Activated CD8-positive, alpha-beta T cell treated with anti-CD3 and anti-CD28 coated beads, Interleukin-2, amount 10 ng/mL, durations not matched to agents 7 days and 5 days (primary cell): ENCODE measurements at places on chromosomes 4 and X. TPM values are rescaled to one million over a fixed set of nuclear protein-coding genes. Genes with fewer than 3 reads are reported as not detected.
A peak's percentile ranks its signal among the peaks of the same experiment; 100 is the strongest.

DNA sequence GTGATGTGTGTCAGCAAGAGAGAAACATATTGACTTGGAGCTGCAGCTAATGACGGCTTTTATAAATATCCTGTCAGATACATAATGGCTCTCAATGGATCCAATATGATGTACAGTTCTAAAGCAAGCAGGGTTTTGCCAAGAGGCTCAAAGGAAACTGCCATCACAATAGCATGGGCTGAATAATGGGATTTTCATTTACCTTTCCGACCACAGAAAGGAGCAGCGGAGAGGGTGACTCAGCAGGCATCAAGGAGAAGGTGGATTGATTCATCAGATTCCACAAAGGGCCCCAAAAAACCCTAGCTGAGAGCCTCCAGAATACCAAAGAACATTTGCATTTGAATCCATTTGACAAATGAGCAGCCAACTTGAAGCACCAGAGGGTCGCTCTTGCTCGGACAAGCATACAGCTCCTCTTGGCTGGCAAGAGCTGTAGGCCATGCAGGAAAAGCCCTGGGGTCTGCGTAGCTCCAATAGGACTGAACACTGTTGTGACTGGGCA, 355.7 kb upstream of the NOCT start:
- no peak overlapping the region for H3K4me3 ChIP-seq
- no peaks in the 10 kb centered on the region for H3K36me3 ChIP-seq
- no peak for DNase-seq
- H3K27me3 ChIP-seq: peaks cover 6% of the 10 kb centered on the region
- H3K4me1 ChIP-seq: no peaks in the 10 kb centered on the region

GRCh38 chr4:134470544-134470943, 269.0 kb upstream of the PABPC4L start:
- no peaks in the 10 kb centered on the region for H3K36me3 ChIP-seq
- no peak overlapping the region for H3K27ac ChIP-seq
- H3K4me3 ChIP-seq: no peak overlapping the region
- DNase-seq: no peak

Gene CT45A3
- not detected for total RNA-seq

DNA sequence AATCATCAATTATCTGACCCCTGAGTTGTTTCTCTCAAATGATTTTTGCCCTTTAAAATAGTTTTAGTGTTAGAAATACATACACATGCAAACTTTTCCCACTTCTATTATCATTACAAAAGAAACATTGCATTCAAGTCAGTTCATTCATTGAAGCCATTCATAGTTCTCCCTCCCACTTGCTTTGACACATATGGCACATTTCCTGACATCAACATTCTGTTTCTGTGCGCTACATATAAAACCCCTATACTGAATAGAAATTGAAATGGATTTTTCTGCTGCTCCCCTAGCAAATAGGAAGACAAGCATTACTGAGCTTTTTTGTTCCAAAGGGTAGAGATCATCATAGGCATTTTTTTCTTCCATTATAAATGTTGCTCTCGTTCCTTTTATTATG, 497.9 kb upstream of the PCDH10 start:
- H3K4me3 ChIP-seq: no peak overlapping the region
- H3K36me3 ChIP-seq: no peaks in the 10 kb centered on the region
- H3K4me1 ChIP-seq: no peaks in the 10 kb centered on the region
- no peak overlapping the region for H3K27ac ChIP-seq
- no peaks in the 10 kb centered on the region for H3K27me3 ChIP-seq

DNA sequence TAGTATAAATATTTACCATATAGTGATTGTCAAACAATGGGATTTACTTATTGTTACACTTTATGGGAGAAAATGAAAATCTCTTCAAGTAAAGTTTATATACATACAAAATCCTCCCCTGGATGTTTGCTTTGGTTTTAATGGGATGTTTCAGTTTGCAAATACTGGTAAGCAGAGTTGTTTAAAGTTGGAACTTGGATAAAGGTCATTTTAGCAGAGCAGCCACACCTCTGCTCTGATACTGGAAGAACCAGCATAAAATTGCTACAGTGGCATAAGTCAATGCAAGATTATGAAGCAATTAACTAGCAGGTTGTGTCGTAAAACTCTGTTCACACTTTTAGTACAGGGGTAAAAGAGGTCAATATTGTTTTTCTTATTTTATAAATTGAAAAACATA, 101.2 kb downstream of the TRAPPC11 start:
- DNase-seq: no peak
- no peak overlapping the region for H3K27ac ChIP-seq
- H3K4me3 ChIP-seq: no peak overlapping the region
- H3K27me3 ChIP-seq: peaks cover 8% of the 10 kb centered on the region
- H3K4me1 ChIP-seq: no peaks in the 10 kb centered on the region

GRCh38 chr4:10079912-10080588, 36.5 kb downstream of the WDR1 start:
- peaks cover 78% of the 10 kb centered on the region for H3K36me3 ChIP-seq
- H3K4me3 ChIP-seq: no peak overlapping the region
- H3K27me3 ChIP-seq: no peaks in the 10 kb centered on the region

Gene TLR1
- total RNA-seq: 8.1 TPM

DNA sequence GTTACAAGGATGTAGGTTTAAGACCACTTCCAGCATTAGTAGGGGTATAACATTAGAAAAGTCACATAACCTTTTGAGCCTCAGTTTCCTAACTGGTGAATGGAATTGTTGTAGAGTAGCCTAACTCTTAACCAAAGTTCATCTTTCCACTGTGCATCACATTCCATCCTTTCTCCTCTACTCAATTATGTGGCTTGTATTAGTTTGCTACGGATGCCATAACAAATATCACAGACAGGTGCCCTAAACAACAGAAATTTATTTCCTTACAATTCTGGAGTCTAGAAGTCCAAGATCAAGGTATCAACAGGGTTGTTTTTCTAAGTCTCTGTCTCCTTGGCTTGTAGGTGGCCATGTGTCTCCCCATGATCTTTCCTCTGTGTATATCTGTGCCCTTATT, 231.9 kb downstream of the RASL11B start:
- DNase-seq: no peak
- peaks cover 6% of the 10 kb centered on the region for H3K36me3 ChIP-seq

Gene OTC
- not detected for total RNA-seq

Gene CAPN6
- total RNA-seq: not detected

Gene MAGEB18
- not detected for total RNA-seq

- H3K4me3 ChIP-seq: no peak overlapping the region
- no peak overlapping the region for H3K27ac ChIP-seq
- H3K4me1 ChIP-seq: no peaks in the 10 kb centered on the region
- no peaks in the 10 kb centered on the region for H3K27me3 ChIP-seq
- no peak for DNase-seq
These were observed 241.8 kb downstream of the GRIA3 start for GRCh38 chrX:123425904-123426303.

GRCh38 chr4:185709802-185710486, 102.0 kb downstream of the SORBS2 start:
- H3K27ac ChIP-seq: no peak overlapping the region
- no peaks in the 10 kb centered on the region for H3K27me3 ChIP-seq
- no peaks in the 10 kb centered on the region for H3K36me3 ChIP-seq
- no peak for DNase-seq

GRCh38 chr4:22488106-22488505, 27.8 kb downstream of the ADGRA3 start:
- H3K4me1 ChIP-seq: peaks cover 11% of the 10 kb centered on the region
- H3K4me3 ChIP-seq: no peak overlapping the region
- H3K36me3 ChIP-seq: peaks cover 2% of the 10 kb centered on the region

Gene NIPAL1
- 1.1 TPM for total RNA-seq

GRCh38 chr4:19304028-19304427, 947.7 kb upstream of the SLIT2 start:
- no peak overlapping the region for H3K4me3 ChIP-seq
- no peaks in the 10 kb centered on the region for H3K36me3 ChIP-seq
- no peak for DNase-seq
- no peaks in the 10 kb centered on the region for H3K4me1 ChIP-seq
- no peak overlapping the region for H3K27ac ChIP-seq

- no peak overlapping the region for H3K4me3 ChIP-seq
- H3K27me3 ChIP-seq: no peaks in the 10 kb centered on the region
- no peaks in the 10 kb centered on the region for H3K36me3 ChIP-seq
- no peak for DNase-seq
- H3K4me1 ChIP-seq: no peaks in the 10 kb centered on the region
These were observed 58.7 kb downstream of the ANOS1 start for GRCh38 chrX:8673201-8673600.

Gene PPP2R2C
- total RNA-seq: not detected

DNA sequence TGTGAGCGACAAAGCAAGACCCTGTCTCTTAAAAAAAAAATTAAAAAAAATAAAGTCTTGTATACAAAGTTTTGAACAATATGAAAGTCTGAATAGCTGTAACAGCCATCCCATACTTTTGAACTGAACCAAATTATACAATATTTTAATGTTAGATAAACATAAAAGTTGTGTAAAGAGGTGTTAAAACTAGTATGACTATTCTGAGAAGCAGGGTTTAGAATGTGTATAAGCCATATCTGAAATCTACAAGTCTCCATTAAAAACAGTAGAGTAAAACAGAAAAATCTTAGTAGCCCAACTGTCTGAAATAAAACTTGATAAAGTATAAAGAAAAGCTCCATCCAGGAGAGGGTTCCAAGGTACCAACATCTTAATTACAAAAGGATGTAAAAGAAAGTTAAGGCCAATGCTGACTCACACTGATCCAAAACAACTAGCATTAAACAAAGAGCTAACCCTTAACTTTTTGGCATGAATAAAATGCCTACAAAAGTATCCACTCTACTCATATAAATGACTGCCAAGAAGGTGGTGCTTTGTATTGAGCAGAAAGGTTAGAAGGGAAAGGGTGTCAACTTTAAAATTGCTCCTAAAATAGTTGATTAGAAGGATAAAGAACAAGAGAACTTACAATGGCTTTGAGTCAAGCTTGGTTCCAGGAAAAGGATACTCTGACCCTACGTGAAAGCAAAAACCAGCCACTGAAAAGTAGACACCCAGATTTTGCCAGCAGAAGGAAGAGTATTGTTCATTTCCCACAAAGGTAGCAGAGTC, 18.5 kb downstream of the CNOT6L start:
- no peaks in the 10 kb centered on the region for H3K27me3 ChIP-seq
- DNase-seq: no peak
- peaks cover 45% of the 10 kb centered on the region for H3K36me3 ChIP-seq
- peaks cover 63% of the 10 kb centered on the region for H3K4me1 ChIP-seq
- H3K4me3 ChIP-seq: peak overlapping the region; percentile 59

Gene PALLD
- total RNA-seq: 1.3 TPM

Gene CLCN5
- 4.0 TPM for total RNA-seq

GRCh38 chr4:182023469-182023868, 219.7 kb upstream of the TENM3 start:
- H3K27me3 ChIP-seq: no peaks in the 10 kb centered on the region
- H3K4me3 ChIP-seq: no peak overlapping the region
- H3K27ac ChIP-seq: no peak overlapping the region
- DNase-seq: no peak

DNA sequence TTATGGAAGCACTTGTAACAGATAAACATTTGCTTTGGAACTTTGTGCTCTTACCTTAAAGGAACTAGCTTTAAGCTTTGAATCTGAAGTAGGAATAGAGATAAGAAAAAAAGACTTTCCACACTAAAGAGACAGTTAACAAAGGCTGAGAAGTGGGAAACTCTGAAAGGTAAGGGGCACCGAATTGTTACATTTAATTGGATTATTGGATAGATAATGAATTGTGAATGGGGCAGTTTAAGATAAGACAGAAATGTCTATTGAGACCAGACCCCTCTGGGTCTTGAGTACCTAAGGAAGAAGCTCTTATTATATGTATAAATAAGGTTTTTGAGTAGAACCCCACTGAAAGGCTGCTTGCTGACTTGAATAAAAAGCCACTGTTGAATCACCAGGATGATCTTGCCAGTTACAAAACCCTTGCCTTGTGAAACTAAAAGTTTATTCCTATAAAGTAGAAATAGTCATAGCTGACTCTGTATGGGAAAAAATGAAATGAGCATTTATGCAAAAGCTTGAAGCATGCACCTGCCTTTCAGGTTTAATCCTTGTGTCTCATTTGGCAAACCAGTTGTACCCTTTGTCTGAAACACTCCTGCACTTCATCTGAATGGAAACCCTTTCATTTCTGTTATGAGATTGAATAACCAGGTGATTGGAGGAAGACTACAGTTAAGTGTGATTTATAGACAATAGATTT, 423.2 kb downstream of the RPA4 start:
- no peaks in the 10 kb centered on the region for H3K27me3 ChIP-seq
- no peaks in the 10 kb centered on the region for H3K36me3 ChIP-seq

Gene MTHFD2L
- total RNA-seq: 5.5 TPM

DNA sequence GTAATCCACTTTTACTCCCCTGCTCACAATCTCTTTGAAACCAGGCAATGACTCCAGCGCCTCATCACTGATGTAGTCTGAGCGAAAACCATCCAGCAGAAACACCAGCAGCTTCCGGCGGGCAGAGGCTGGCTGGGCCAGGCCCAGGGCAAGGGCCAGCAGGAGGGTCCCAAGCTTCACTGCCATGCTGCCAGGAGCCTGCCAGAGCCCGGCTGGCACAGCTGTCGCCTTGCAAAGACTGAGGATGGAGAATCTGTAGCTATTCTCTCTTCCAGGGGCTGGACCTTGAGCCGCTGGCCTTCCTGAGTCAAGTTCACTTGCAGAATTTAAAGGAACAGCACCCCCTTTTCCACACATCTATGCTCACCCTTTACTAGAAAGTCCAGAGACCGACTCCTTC, at the start of gene ENPP6:
TSS of gene ENPP6 (minus strand) at position 240 of the 400 bp plus-strand sequence. CDS start at position 186, 54 bp downstream.
- no peak for DNase-seq
- peaks cover 2% of the 10 kb centered on the region for H3K36me3 ChIP-seq
- H3K4me1 ChIP-seq: no peaks in the 10 kb centered on the region
- no peak within 1 kb of the TSS for H3K4me3 ChIP-seq

Gene PAGE4
- total RNA-seq: not detected

DNA sequence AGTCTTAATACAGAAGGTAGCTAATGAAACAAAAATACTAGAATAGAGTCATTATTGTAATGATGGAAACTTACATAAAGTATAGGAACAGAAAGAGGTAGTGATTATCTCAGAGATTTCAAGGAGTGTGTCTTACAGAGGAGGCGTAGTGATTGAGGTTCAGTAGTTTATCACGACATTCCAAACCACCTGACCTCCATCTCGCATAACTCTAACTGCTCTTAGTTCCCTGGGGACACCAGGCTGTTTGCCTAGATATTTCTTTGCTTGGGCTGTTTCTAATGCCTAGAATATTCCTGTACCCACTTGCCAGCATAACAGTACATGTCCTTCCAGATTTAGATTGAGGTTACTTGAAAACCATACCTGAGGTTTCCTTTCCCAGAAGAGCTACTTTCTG, 29.1 kb downstream of the STAG2 start:
- H3K27me3 ChIP-seq: no peaks in the 10 kb centered on the region
- peaks cover 32% of the 10 kb centered on the region for H3K4me1 ChIP-seq
- H3K36me3 ChIP-seq: peaks cover 11% of the 10 kb centered on the region

- H3K4me3 ChIP-seq: peak overlapping the region; percentile 84
- peak overlapping the region; percentile 43 for H3K27ac ChIP-seq
These were observed 1.4 kb downstream of the LSM6 start for GRCh38 chr4:146176891-146177290.

DNA sequence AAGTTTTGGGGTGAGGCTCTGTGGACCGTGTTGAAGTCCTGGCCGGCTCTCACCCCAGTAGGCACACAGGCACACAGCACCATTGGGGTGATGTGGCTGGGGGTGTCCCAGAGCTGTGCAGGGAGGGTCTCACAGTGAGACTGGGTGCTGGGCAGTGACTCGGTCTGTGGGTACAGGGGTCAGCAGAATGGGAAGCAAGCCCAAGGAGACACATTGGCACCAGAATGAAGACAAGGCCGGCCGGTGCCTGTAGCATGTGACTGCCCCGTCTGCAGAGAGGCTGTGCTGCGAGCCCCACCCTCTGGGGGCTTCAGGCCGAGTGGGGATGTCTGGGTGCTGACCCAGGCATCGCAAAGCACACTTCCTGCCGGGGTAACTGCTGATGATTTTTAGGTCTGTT, 5.2 kb downstream of the MAEA start:
- H3K27me3 ChIP-seq: no peaks in the 10 kb centered on the region
- peak overlapping the region; percentile 26 for H3K27ac ChIP-seq
- no peak for DNase-seq
- H3K36me3 ChIP-seq: peaks cover 37% of the 10 kb centered on the region
- peaks cover 47% of the 10 kb centered on the region for H3K4me1 ChIP-seq
